Femur (tissue), 1 donor: ENCODE measurements at places on chromosomes 6 and 20.

GRCh38 chr20:18904624-18905023, 91.0 kb downstream of the SCP2D1 start:
- DNase-seq, result no peak

DNA sequence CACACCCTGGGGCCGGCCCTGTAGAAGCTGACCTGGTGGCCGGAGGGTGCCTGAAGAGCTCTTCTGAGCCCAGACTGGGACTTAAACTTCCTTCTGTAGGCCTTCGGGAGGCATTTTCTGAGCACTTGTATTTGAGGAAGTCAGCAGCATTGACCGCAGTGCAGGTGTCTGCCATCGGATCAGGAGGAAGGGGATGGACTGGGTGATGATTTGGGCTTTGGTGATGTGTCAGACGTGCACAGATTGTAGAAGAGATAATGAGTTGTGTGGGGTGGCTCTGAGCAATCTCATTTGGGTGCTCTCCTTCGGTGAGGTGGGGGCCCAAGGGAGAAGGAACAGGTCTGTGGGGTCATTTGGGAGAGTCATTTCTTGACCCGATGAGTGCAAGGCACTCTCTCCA, 150.9 kb downstream of the ARID1B start:
- DNase-seq, result no peak

- no peak for DNase-seq
Measured at GRCh38 chr20:10492844-10493243, 57.7 kb downstream of the SLX4IP start.

DNA sequence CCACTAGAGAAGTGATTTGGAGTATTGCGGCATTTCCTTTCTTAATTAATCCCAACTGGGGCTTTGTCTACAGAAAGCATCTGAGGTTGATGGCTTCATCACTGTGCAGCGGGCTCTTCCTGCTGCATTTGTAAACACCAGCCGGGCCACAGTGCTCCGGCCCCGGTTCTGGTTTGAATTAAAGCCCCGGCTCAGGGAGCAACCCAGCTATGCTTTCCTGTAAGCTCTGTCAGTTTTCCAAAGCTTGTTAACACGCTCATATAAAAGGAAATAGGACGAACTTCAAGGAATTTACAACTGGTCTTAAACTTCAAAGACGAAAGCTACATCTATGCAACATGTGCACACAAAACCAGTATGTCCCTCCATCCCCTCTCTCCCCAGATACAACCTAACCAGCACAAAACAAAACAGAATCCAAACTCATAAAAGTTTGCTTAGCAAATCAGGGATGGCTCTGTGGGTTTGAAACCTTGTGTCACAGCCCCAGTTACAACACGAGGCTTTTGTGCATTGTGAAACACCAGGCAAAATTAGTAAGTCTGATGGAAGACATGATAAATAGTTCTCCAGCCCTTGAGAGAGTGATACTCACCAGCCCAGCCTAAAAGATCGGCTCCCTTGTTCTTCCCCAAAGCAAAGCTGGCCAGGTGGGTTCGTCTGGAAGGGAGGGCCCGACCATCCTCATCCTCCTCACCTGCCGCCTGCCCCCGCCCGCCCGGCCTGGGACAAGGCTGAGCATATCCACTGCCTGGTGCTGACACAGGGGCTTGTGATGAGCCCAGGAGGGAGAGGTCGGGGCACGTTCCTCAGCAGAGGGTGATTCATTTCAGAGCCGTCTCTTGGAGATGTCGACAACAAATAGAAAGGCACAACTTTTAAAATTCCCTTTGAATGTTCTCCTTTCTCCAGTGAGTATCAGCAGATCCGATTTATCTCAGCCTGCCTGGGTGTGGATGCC, 197.9 kb downstream of the TFAP2C start:
- no peak for DNase-seq

DNA sequence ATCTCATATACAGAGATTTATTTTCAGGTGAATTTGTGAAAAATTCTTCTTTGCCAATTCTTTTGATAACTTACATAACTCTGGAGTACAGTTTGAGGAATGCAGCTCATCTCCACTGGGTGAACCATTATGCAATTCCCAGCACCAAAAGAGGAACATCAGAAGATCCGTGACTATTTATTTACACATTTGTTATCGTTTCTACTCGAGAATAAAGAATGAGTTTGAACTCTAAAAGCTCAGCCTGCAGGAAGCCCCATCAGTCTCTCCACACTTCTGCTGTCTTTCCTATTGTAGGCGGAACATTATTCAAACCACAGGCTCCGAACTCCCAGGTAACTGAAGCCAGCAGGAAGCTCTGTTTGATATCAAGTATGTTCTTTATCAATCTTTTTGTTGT, 95.9 kb upstream of the IFNGR1 start:
- DNase-seq, result no peak

- DNase-seq, result no peak
Measured at GRCh38 chr6:14817074-14817473, 428.8 kb upstream of the JARID2 start.

DNA sequence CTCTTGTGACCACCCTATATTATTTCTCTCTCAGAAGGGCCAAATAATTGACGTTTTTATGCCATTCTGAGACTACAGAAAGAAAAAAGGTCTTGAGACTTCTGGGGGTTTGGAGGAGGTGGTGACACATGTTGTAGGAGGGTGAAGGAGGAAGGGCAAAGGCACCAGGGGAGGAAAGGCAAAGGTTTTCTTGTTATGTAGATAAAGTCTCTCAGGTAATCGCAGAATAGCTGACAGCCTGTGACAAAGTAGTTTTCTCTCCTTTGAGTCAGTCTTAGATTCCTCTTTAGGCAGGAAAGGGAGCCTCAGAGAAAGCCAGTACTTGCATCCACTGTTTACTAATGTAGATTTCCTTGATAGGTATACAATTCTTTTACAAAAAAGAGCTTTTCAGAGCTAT, 23.6 kb downstream of the OR2B2 start:
- DNase-seq, result no peak

DNA sequence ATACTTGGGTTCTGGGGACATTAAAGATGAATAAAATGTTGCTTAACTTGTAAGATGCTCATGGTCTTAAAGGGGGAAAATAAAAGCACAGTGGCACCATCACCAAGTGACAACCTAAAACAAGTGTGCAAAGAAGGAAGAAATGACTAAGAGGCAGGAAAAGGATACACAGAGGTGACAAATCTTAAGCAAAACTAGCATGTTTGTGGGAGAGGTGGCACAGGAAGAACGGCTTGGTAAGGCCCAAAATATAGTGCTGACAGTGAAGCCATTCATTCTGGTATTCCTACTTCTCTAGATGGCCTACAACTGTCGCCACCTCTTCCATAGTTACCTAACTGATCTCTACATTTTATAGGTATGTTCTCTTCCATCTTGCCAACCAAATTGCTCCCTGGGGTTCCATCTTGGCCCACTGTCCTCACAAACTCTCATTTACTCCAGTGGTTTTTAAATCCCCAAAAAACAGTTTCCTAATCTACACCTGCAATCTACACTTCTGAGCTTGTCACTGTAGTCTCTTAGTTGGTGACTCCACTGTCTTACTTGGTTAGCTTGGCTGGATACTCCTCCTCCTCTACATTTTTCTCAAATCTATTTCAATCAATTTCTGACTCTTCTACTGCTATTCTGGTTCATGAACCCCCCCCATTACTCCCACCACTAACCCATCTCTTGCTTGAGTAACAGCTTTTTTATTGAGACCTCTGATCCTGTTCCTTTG, 33.5 kb downstream of the FAM8A1 start:
- no peak for DNase-seq

DNA sequence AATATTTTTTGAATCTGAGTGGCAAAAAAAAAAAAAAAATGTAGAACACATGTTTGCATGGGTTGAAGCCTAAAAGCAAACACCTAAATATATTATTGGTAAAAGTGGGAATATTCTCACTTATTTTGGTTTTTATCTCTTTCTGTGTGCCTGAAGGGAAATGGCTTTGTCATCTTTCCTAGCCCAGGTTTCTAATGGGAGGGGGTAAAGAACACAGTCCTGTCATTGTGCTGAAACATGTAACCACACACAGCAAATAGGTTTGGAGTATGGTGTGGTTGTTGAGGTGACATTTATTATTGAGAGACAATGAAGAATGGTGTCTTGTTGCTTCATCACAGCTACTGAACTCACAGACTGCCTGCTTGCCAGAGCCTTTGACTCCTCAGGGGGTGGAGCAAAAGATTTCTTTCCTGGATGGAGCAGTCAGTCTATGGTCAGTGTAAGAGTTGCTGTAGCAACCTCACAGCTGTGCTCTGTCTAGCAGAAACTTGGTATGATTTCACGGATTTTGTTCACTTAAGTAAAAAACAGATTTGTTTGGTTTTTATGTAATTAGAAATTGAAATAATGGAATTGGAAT, 70.2 kb downstream of the CEP57L1 start:
- DNase-seq, result peak; percentile 80

DNA sequence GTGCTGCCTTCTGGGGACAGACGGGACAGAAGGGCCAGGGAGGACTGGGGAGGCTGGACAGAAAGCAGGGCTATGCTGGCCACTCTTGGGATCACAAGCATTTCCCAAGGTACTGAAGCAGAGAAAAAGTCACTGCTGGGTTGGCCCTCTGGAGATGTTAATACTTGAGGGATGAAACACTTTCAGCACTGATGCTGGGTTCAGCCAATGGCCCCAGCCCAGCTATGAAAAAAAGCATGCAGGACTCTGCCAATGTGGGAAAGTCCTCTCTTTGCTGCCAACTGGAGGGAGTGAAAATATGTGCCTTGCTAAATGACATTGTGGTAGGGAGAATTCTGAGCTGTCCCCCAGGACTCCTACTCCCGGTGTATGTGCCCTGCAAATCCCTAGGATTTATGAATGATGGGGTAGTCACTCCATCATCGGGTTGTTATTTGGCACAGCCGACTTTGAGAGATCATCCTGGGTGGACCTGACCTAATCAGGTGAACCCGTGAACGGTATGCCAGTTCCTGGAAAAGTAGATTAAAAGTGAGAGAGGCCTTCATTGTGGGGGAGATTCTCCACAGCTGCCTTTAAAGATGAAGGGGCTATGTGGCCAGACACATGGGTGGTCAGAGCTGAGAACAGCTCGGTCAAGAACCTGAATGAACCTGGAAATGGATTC, 119.9 kb upstream of the TRAF3IP2 start:
- peak; percentile 62 for DNase-seq
